ENCODE measurements at places on chromosomes 1 and 21. TPM values are rescaled to one million over a fixed set of nuclear protein-coding genes. Genes with fewer than 3 reads are reported as not detected.

DNA sequence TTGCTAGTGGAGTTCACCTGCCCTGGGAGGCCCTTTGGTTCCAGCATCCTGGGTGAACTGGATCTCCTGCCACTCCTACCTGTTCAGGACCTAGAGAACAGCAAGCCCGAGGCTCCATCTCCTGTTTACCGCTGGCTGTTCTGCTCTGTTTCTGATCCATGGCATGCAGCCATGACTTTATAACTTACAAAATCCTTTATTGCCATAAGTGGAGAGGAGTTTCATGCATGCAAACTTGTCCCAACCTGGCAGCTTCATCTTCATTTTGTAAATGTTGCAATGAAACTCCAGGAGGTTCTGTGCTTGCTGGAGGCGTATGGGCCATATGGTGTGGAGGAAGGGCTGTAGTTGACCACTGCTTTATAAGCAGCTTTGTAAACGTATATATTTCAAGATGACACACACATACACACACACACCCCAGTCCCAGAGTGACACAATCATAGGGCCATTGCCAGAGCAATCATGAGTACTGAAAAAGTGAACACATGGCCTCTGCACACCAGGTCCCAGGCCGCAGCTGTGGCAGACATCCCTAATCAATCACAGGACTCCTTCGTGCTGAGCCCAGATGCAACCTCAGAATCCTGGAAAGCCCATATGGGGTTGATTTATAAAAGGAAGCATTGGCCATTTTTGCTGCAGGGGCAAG lies 69.0 kb downstream of the UBIAD1 start:
- DNase-seq: no peak

DNA sequence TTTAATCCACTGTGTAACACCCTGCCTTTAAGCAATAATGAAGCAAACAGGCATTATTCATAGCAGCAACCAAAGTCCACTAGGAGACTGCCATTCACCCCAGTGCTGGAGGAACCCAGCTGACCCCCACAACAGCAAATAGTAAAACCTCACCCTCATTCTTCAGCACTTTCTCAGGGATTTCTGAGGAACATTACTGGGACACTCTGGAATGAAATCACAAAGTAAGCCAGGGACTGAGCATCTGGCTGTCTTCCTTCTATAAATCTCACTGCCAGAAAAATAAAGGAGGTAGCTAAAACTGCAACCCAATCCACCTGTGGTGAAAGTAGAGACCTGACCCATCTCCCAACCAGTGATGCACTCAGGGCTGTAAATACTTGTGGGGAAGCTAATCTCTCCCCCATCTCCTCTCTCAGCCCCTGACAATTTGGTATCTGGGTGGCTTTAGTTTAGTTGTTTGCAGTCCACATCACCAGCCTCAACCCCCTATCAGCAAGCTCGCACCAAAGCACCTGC lies 47.1 kb downstream of the COL6A1 start:
- no peak for DNase-seq

- DNase-seq: no peak
Observed at GRCh38 chr1:198125995-198126735, 30.6 kb upstream of the NEK7 start.

DNA sequence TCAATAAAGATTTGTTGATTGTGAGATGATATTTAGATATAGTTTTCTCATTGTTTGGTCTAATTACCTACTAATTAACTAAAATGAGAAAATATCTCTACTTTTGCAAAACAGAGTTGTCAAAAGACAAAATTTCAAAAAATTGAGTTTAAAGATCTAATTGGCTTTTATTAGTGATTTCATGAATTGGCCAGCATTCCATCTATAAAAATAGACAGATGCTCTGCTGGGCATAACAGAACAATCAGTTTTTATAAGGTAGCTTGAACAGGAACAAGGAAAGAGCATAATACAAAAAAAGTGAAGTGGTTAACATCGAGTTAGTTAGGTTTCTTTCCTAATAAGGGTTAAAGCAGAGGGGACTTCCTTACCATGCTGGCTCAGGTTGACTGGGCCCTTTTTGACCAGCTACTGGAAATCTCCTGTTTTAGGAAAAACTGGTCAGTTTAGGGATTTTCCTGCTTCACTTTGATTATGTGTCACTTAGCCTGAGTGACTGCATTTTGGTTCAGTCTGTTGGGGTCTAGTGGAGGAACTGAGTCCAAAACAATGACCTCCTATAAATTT lies 63.0 kb downstream of the VCAM1 start:
- DNase-seq: no peak

The WNT2B gene
- 9.3 TPM for total RNA-seq

DNA sequence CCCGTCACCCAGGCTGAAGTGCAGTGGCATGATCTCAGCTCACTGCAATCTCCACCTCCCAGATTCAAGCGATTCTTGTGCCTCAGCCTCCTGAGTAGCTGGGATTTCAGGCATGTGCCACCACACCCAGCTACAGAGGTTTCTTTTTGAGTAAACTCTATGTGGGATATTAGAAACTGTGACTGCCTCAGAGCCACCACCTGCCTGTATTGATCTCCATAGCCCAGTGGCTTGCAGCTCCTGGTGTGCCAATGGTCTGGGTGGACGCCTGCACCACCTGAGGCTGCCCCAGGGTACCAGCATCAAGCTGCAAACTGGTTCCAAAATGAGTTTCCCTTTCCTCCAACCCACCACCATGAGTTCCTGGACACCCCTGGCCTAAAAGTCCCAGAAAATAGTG lies 89.7 kb upstream of the SLC44A3 start:
- DNase-seq: no peak

The RHCE gene
- total RNA-seq: 0.18 TPM
